ENCODE measurements at places on chromosomes 7 and 10.

GRCh38 chr10:1130995-1131790 lies 75.0 kb downstream of the WDR37 start:
- DNase-seq, result no peak

DNA sequence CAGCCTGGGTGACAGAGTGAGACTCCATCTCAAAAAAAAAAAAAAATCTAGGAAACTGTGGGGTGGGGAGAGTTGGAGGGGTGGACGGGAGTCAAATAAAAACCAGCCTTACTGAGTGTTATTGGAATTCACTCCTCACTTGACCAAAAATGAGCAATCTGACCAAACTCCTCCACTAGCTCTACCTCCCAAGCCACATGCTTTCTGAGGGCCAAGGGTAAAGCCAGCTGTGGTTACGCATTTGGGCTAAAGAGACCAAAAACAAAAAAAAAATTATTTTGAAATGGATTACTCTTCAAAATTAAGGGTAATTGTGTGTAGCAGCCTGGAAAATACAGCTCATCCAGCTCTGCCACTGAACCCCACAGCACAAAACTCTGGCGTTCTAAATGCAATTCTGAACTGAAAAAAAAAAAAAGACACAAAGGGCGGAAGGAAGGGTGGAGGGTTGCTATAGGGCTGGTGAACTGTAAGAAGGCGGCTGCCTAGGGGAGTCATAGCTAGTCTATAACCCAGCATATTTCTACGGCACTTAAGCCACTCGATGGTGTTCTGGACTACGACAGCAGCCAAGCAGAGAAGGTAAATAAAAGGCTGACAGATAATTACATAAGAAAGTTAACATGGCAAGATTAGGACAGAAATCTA lies 7.8 kb downstream of the ELMO1 start:
- no peak for DNase-seq

- no peak for DNase-seq
Measured at GRCh38 chr10:56348101-56348500, 13.0 kb downstream of the ZWINT start.

- peak; percentile 34 for DNase-seq
Measured at GRCh38 chr7:81482600-81483186, 287.2 kb downstream of the HGF start.

GRCh38 chr10:13376297-13376696 lies 28.2 kb upstream of the SEPHS1 start:
- no peak for DNase-seq

DNA sequence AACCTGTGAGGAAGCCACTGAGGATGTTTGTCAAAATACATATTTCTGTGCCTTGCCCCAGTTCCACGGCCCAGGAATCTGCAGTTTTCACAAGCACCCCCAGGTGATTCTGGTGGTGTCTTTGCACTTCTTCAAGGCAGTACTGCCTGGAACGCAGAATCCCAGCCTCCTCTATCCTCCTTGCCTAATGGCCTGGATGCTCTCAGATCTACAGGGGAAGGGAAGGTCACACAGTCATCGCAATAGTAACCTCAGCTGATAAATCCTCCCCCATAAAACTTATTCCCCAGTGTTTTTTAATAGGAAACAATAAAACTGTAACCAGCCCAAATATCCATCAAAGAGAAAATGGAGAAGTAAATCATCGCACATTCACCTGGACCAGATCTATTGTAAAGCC lies 78.3 kb downstream of the EGFR start:
- DNase-seq, result no peak

DNA sequence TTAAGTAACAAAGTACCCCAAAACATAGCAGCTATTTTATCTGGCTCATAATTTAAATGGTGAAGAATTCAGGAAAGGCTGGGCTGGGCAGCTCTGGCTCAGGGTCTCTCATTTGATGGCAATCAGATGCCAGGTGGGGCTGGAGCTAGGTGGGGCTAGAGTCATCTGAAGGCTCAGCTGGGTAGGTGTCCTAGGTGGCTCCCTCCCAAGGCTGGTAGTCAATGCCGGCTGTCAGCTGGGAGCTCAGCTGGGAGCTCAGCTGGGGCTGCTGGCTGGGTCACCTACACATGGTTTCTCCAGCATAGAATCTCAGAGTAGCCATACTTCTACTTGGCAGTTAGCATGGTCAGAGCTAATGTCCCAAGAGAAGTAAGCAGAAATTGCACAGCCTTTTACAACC lies 34.1 kb downstream of the OSBPL3 start:
- DNase-seq, result no peak

- no peak for DNase-seq
Measured at GRCh38 chr7:143049362-143049761, 2.8 kb upstream of the OR6V1 start.

- DNase-seq, result peak; percentile 3
Measured at GRCh38 chr7:114988755-114989375, 67.0 kb downstream of the MDFIC start.

DNA sequence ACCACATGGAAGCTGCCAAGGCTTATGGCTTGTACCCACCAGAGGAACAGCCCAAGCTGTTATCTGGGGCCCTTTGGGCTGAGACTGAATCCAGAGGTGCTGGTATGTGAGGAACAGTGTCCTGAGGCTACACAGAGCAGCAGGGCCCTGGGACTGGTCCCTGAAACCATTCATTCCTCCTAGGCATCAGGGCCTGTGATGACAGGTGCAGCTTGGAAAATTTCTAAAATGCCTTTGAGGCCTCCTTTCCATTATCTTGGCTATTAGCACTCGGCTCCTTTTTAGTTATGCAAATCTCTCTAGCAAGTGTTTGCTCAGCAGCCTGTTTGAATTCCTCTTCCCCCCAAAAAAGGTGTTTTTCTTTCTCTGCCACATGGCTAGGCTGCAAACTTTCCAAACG lies 1151.7 kb upstream of the LRRN3 start:
- no peak for DNase-seq

- no peak for DNase-seq
Measured at GRCh38 chr7:158056761-158057160, 530.9 kb downstream of the PTPRN2 start.

DNA sequence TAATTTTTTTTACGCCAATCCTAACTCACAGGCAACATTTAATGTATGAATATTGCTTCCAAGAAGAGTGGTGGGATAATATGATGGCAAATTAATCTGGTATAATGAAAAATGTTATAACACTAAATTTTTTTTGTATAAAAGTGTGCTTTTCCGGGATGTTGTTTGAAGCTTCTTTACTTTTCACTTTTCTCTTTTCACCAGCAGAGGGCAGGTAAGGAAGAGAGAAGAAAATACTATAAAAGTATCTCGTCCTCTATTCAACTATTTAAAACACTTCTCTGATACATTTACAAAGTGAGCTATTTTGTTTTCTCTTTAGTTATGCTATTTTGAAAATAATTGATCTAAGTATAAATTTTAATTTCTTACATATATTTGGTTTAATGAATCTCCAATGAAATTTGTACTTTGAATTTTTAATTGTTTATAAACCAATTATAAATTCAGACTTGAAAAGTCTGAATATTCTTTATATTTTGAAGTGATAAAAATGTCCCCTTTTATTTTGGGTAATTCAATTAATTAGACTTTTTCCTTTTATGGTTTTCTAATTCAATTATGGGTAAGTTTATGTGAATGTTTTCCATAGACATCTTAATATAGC lies 20.7 kb upstream of the CFTR start:
- peak; percentile 26 for DNase-seq

- peak; percentile 71 for DNase-seq
Measured at GRCh38 chr7:101602484-101603241, 26.4 kb downstream of the MYL10 start.

DNA sequence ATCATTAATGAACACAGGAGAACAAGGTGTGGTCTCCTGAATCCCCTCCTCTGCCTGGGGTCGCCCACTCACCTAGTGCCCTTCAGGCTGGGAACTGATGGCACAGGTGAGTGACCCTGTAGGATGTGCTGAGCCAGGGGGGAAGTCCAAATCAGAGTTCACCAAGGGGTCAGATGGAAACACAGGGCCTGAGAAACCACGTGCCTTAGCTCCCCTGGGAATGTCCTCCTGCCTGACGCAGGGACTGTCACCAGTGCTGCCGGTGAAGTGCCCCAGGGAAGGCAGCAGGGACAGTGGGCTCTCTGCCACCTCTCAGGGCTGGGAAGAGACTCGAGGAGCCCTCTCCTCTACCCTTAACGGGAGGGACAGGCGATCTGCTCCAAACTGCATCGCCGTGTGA lies 5.8 kb upstream of the PYROXD2 start:
- DNase-seq, result no peak

GRCh38 chr7:132573251-132573955 lies 2.9 kb downstream of the PLXNA4 start:
- no peak for DNase-seq
